ENCODE measurements at places on chromosomes 5 and 9.
A peak's percentile ranks its signal among the peaks of the same experiment; 100 is the strongest.

DNA sequence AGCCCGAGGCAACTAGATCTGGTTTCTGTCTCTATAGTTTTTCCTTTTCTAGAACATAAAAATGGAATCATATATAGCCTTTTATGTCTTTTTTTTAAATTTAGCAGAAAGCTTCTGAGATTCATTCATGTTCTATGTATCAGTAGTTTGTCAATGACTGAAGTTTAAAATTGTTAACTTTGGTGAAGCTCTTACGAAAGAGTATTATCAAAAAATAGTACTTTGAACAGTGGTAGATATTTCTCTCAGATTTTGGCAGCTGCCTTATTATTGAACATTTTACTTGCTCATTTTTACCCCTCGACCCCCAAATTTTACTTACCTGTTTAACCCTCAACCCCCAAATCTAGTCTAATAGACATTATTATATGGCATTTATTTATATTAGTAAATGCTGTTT lies 10.2 kb downstream of the NIPBL start:
- no peak for DNase-seq

- no peak for DNase-seq
These were observed at the start of gene COL23A1 for GRCh38 chr5:178590141-178590923. COL23A1 (minus strand) TSS chr5:178590393.

DNA sequence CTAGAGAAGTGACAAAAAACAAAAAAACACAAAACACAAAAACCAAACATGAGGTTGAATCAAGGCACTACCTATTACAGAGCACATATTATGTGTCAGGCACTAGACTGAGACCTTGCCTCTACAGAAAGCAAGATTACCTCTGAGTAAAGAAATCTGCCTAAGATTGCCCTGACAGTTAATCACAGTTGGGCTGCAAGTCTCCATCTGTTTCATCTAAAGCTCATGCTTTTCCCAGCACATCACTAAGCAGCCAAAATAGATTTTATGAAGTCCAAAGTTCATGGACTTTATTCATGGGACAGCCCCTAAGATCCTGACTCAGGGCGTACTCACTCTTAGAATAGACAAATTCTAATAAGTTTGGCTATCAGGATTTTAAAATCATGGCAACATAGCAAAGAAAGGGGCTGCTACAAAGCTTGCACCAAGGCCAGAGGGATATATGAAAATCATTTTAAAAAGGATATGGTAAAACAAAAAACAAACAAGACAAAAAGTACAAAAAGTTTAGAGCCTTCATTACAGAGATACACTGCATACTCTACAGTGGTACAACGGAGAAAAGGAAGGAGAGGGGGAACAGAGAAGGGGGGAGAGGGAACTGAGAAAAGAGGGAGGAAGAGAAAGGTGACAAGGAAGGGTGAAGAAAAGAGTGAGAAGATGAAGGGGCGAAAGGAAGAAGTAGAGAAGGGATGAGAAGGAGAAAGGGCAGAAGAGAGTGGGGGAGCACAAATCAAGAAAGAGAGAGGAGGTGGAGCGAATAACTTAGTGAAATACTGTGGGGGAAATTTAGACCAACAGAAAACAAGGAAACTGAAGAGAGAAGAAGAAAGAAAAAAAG lies 58.2 kb downstream of the RICTOR start:
- no peak for DNase-seq

DNA sequence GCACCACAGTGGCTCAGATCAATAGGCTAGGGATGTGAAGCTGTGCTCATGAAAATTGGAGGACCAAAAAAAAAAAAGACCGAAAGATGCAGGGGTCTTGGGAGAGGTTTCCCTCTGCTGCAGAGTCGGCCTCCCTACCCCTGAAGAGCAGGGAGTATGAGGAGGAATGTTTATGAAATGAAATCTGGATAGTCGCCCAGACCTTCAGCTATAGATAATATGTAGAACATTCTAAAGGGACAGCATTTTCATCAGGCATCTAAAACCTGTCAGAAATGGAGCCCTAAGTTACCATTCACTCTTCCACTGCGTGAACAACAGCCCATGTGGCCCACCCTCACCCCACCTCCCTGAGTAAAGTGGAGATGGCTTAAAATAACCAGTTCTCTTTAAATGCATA lies 122.9 kb downstream of the TMEM174 start:
- DNase-seq = no peak

GRCh38 chr5:33840927-33841547 lies 50.8 kb downstream of the ADAMTS12 start:
- DNase-seq = no peak

- no peak for DNase-seq
These were observed 33.3 kb downstream of the TLE4 start for GRCh38 chr9:79604921-79605562.

DNA sequence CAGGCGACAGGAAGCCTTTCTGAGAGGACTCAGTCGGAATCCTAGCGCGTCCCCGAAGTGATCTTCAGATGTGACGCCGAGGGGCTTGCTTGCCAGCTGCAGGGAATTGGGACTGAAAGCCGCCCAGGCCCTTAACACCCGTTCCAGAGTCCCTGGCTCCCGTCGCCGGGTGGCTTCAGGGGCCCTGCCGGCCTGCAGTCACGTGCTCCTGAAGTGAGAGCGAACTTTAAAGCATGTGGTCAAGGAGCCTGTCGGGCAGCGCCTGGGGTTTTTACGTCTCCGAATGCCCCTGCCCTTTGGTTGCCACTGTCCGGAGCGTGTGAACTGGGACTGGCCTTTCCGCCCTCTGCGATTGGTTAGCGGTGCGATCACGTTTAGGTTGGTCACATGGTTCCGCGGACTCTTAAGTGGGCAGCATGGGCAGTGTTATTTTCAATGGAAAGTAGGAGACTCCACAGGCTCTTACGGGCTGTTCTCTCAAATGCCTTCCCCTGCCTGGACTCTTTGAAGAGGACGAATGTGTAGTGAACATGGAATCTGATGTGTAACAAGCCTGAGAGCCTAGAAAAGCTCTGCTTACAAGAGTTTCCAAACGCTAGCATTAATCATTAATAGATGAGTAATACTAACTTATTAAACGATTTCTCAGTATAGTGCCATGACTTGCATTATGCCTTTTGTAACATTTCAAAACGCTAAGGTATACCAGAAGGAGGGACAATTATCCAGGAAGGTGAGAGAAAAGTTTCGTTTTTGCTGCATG lies 1.9 kb downstream of the VLDLR start:
- no peak for DNase-seq

GRCh38 chr5:135561266-135561665 lies 17.5 kb downstream of the CXCL14 start:
- DNase-seq = no peak

GRCh38 chr9:73118898-73119554 lies 32.6 kb upstream of the ANXA1 start:
- DNase-seq = peak; percentile 66

- no peak for DNase-seq
These were observed 176.8 kb downstream of the SLCO4C1 start for GRCh38 chr5:102119252-102119651.

GRCh38 chr5:65062469-65063083 lies 293.8 kb downstream of the CWC27 start:
- DNase-seq = no peak

DNA sequence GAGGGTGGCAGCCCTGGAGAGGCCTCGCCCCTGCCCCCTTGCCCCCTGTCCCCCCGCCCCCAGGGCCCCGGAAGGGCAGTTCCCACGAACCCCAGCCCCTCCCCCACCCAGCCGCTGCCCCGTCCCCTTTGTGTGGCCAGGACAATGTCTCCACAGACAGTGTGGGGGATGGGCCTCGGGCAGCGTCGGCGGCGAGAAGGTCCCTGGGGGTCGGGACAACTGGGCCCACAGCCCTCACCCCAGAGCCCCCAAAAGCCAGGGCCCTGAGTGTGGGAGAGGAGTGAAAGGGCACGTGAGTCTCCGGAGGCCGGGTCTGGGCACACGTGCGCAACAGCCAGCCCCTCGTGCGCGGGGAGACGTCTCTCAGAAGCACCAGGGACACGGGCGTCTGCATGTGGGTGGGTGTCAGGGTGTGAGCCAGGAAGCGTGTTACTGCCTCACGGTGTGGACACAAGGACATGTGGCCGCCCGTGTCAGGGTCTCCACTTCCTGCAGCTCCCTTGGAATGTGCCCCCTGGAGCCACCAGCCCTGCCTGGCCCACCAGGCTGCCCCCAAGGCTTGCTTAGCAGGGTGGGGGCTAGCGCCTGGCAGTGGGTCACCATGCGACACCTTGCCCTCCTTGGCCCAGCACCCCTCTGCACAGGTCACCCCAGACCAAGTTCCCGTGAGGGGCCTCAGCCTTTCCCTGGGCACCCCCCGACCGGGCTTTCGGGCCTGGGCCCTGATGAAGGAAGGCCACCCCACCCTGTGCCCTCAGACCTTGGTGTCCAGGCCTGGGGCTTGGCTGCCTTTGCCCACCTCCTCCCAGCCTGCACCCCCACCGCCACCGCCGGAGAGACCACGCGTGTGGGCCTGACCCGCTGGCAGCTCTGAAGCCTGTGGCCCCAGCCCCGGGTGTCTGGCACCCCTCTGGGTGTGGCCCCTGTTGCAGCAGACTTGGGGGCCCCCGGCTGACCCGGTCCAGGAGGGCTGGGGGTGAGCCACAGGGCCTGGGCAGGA lies 12.8 kb upstream of the NRARP start:
- DNase-seq = no peak

DNA sequence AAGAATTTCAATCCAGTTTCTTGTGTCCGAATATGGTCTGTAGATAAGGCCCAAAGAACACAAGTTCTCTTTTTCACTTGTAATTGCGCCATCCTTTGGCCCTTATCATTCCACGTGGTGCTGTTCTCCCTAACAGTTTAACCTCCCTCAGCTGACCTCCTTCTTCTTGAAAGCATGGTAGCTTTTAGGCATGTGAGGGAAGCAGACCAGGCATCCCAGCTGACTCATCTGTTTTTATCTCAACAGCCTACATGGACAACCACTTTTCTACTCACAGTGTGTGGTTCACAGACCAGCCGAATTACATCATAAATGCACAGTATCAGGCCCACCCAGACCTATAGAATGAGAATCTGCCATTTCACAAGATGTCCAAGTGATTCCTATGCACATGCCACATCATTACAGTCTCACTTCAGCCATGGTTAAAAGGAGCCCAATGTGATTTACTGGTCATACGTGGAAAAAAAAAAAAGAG lies 26.9 kb upstream of the PLIN2 start:
- no peak for DNase-seq

DNA sequence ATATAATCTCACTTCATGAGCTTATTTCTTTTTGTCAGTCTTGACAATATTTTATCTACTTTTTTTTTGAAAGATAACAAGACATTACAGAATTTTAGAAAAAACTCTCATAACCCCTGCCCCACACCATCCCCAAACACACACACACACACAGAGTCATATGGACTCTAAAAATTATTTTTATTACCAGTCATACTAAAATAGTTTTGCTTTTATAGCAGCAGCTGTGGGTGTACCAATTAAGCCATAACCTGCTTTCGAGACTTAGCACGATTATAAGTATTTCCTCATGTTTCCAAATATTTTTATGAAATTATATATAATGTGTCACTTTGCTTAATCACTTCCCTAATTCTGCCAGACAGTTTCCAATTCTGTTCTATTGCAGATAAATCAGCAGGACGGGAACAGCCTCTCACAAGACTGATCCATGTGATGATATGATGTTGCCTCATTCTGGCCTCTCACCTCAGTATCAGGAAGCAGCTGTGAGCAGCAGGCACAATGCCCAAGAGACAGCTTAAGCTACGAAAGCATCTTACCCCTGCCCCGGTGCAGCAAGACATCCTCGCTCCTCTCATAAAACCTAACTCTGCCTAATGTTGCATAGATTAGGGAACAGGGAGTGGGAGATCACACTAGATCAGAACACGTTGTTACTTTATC lies 7.0 kb downstream of the PDCL start:
- no peak for DNase-seq

DNA sequence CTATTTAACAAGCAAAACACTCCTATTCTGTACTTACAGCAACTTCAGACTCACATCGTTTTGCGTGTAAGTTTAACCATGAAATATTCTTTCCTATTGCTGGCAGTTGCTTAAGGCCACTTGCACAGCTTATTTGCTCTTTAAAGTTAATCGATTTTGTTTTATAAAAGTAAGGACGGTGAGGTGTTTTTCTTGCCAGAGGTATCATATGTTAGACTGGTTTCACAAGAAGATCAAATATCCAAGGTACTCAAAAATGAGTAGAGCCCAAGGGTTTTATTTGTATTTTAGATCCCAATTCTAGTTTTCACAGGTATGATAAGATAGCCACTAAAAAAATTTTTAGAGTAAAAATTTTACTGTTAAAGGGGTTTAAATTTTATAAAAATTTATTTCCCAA lies 16.2 kb downstream of the CLINT1 start:
- DNase-seq = no peak

GRCh38 chr9:68981789-68982188 lies 32.1 kb downstream of the PRKACG start:
- DNase-seq = no peak

GRCh38 chr9:14538526-14538925 lies 154.7 kb downstream of the ZDHHC21 start:
- no peak for DNase-seq

- no peak for DNase-seq
These were observed 18.5 kb downstream of the TPPP start for GRCh38 chr5:674630-675011.

DNA sequence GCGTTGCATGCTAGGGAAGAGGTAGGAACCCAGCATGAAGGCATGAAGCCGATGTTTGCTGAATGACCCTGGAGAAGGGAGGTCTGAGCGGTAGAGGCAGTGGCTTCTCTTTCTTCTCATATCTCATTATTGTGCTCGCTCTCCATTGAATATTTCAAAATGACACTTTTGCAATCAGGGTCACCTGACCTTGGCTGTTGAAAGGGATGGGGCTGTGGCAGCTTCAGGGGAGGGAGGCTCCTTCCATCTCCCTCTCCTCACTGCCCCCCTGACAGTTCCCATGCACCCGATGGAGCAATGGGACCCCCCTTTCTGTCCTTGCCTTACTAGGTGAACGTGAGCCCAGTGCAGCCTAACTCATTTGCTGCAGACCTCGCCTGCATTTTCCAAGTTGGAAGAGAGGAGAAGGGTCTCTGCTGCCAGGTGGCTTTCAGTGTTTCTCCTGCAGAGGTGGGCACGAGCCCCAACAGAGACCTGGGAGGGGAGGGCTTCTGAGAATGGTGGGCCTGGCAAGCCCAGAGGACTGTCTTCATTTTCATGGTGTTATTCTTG lies 17.9 kb downstream of the STC2 start:
- DNase-seq = no peak

- no peak for DNase-seq
These were observed 144.7 kb downstream of the APBA1 start for GRCh38 chr9:69527454-69527853.

DNA sequence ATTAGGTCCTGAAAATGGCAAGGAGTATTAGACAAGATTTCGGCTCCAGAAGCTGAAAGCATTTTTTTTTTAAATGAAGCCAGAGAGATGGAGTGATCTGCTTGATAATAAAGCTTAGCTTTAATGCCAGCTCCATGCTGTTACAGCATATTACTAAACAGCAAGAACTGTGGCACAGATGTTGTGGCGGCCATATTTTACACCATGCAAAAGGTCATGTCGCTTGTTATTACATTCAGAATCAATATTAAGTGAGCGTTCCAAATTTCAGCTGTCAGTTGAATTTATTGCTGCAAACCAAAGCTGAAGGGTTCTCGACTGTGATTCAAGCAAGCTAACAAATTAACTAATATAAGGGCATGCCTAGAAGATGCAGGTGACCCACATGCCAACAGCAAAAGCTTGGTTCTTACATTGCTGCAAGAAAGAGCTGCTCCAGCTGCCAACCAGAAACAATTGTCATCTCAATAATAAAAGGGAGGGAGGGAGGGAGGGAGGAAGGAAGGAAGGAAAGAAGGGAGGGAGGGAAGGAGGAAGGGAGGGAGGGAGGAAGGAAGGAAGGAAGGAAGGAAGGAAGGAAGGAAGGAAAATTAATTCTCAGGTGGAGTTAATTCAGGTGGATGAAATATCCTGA lies 517.7 kb upstream of the WWC1 start:
- no peak for DNase-seq

GRCh38 chr9:91185193-91185886 lies 176.4 kb downstream of the AUH start:
- DNase-seq = no peak
